ENCODE measurements at places on chromosomes 5 and 9.

- peak; percentile 57 for DNase-seq
Observed at GRCh38 chr9:35757226-35757891, 3.3 kb upstream of the MSMP start.

- DNase-seq, result no peak
Observed at GRCh38 chr5:72324189-72324825, 4.1 kb downstream of the PTCD2 start.

- DNase-seq, result no peak
Observed at GRCh38 chr5:28862860-28863196, 1824.4 kb upstream of the CDH9 start.

DNA sequence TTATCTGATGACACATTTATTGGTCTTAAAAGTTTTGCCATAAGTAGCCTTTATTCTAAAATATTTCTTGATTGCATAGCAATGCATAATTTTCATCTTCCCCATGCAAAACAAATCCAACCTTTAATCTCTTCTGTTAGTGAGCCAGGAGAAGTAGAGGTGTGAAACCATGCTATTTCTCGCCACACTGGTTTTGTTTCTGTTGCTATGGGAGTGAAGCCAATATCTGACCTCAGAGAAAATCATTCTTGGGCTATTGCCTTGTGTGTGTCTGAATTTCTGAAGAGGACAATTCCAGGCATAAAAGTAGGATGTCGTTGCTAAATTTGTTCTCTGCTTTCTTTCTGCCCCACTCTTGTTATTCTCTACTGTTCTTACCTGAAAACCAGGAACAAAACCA lies 183.6 kb downstream of the PTTG1 start:
- no peak for DNase-seq

- DNase-seq, result no peak
Observed at GRCh38 chr5:142780871-142781270, 10.7 kb downstream of the ARHGAP26 start.

DNA sequence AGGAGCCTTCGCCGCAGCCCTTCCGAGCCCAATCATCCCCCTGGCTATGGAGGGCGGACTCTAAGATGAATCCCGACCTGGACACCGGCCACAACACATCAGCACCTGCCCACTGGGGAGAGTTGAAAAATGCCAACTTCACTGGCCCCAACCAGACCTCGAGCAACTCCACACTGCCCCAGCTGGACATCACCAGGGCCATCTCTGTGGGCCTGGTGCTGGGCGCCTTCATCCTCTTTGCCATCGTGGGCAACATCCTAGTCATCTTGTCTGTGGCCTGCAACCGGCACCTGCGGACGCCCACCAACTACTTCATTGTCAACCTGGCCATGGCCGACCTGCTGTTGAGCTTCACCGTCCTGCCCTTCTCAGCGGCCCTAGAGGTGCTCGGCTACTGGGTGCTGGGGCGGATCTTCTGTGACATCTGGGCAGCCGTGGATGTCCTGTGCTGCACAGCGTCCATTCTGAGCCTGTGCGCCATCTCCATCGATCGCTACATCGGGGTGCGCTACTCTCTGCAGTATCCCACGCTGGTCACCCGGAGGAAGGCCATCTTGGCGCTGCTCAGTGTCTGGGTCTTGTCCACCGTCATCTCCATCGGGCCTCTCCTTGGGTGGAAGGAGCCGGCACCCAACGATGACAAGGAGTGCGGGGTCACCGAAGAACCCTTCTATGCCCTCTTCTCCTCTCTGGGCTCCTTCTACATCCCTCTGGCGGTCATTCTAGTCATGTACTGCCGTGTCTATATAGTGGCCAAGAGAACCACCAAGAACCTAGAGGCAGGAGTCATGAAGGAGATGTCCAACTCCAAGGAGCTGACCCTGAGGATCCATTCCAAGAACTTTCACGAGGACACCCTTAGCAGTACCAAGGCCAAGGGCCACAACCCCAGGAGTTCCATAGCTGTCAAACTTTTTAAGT lies 819 bp downstream of the ADRA1B start:
- no peak for DNase-seq

GRCh38 chr5:145579301-145579700 lies 255.8 kb downstream of the PRELID2 start:
- peak; percentile 30 for DNase-seq

- DNase-seq, result no peak
Observed at GRCh38 chr5:54148067-54148845, 162.1 kb downstream of the ARL15 start.

DNA sequence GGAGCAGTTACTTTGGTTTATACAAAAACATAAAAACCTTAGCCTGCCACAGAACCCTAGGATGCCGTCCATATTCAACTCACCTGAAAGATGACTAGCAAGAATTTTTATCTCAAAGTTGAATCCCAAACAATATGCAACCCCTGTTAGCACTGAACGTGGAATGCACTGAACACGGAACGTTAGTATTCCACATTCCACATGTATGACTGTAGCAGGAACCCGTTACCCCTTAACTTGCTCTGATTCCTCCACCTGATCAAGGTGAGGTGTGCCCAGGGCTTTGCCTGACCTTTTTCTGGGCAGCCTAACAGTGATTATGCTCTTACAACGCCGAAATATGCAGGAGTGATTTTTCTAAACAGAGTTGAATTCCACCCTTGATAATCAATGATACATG lies 43.7 kb downstream of the AK8 start:
- no peak for DNase-seq

DNA sequence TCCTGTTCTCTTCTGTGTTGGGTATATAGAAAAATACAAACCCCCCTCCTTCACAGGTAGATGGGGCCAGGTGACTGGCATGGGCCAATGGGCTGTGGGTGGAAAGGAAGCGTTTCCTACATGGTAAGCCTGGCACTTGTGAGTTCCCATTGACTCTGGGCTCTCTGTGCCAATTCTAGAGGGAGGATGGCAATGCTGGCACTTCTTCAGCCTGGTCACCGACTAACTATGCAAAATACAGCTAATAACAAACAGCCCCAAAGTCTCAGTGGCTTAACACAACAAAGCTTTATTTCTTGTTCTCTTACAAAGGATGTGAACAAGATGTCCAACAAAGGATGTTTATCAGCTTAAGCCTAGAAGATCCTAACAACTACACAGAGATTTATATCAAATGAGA lies 258.1 kb downstream of the SYK start:
- DNase-seq, result no peak

DNA sequence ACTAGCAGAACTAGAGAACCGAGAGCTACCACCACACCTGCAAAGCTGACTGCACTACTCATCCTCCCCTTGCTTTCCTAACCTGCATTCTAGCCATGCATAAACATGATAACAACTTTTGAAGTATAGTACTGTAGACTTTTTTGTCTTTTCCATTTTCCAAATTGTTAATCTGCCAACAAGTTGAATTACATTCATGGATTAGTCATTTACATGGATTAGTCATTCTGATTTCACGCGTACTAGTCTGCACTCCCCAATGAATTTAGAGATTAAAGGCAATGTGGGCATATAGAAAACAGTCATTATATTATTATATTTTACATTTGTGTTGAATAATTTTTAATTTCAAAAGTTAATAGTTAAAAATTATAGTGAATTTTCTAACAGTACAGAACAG lies 81.4 kb downstream of the EDIL3 start:
- no peak for DNase-seq

GRCh38 chr5:132302413-132302812 lies 8.2 kb downstream of the SLC22A4 start:
- DNase-seq, result no peak

DNA sequence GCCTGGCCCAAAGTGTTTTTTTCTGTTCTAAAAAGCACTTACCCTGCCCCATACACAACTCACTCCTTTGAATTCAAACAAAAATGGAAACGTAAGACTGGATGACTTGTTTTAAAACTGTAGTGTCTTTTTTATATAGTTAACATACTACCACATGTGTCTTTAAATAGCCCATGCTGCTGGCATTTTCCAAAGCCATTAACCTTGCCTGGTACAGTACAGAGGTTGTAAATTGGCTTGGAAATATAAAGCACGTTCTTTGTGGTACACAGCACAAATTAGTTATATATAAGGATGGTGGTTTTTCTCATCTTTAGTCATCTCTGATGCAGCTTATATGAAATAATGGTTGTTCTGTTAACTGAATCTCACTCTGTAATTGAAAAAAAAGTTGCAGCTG lies 519.7 kb upstream of the ZNF608 start:
- DNase-seq, result no peak

GRCh38 chr5:151880324-151880723 lies 44.3 kb downstream of the GLRA1 start:
- DNase-seq, result no peak

DNA sequence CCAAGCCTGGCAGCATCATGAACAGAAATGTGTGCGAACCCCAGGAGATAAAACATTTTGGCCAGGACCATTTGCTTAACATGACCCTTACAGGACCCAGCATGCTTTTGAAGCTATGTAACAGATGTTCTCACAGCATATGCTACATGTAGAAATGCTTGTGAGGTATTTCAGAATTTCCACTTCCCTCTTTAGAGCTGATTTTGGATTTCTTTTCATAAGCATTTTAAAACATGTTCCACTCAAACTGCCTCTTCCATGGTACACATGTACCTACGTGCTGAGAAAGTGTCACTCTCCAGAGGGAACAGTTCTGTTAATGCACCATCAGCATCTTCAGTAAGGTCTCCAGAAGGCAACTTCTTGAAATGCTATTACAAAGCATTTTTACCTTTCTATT lies 15.7 kb upstream of the TSSK1B start:
- no peak for DNase-seq

GRCh38 chr5:54514291-54514690 lies 3.3 kb upstream of the SNX18 start:
- DNase-seq, result no peak

GRCh38 chr5:180373454-180373853 lies 20.3 kb upstream of the GFPT2 start:
- DNase-seq, result no peak

GRCh38 chr9:36762958-36763357 lies 190.3 kb downstream of the MELK start:
- DNase-seq, result no peak

DNA sequence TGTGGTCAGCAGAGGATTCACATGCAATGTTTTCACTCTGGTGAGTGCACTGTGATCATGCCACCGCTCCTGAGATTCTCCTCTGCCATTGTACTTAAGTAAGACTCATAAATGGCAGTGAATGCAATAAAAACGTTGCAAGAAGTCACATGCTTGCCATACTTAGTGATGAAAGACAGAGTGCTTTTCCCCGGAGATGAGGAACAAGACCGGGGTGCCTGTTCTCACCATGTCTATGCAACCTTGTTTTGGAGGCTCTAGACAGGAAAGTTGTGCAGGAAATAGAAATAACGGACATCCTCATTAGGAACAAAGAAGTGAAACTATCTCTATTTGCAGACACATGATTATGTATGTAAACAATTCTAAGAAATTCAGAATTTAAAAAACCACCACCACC lies 84.7 kb upstream of the IRX2 start:
- DNase-seq, result no peak

GRCh38 chr9:137350696-137351584 lies 48.9 kb upstream of the NRARP start:
- no peak for DNase-seq

DNA sequence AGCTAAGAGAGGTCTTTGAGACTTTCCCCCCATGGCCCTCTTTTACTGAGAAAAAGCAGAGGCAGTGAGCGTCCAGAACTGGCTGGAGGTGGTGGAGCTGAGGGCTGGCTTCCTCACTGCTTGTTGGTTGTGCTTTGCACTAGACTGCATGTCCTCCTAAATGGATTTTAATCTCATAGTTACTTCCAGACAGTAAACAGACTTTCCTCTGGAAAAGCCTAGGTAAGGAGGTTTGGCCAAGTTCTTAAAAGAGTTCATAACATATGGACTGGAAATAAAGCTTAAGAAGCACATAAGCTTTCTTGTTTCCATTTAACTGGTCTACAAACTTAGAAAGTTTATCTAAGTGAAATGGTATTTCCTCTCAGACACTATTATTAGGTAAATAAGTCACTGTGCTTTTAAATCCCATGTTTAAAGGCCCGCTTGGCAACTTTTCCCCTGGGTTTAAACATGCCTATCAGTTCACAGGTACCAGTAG lies 2.0 kb downstream of the ASPN start:
- no peak for DNase-seq

DNA sequence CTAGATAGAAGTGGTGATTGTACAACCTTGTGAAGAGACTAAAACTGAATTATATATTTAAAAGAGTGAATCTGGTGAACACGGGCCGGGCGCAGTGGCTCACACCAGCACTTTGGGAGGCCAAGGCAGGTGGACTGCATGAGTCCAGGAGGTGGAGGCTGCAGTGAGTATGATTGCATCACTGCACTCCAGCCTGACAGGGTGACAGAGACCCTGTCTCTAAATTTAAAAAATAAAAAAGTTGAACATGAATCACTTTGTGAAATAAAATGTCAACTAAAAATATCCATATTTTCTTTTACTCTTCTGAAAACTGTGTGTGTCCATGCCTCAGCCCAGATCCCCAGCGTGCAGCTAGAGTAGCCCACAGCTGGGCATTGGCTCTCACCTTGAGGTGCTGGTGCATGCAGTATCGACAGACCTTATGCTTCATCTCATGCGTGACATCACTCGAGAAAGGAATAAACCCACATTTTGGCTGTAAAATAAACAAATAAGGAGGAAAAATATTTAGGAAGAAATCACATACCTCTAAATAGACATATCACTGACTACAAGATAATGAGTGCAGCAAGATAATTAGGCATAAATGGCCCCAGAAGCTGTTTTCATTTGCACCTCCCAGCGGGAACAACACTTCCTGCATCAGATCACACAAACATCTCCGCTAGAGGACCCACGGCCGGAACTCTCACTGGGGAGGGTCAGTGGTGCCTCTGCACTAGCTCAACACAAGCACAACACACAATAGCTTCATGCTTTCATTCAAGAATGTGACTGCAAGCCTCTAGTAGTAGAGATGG lies 22.1 kb downstream of the IPPK start:
- no peak for DNase-seq

- DNase-seq, result no peak
Observed at GRCh38 chr5:68273717-68274409, 58.3 kb downstream of the PIK3R1 start.

- peak; percentile 3 for DNase-seq
Observed at GRCh38 chr9:92634712-92635605, 35.0 kb downstream of the IPPK start.

GRCh38 chr9:7097785-7098752 lies 340.3 kb downstream of the KDM4C start:
- DNase-seq, result no peak

GRCh38 chr5:180456792-180457191 lies 37.4 kb upstream of the CNOT6 start:
- no peak for DNase-seq

- DNase-seq, result peak; percentile 66
Observed at GRCh38 chr5:109857405-109858031, 167.8 kb downstream of the MAN2A1 start.

DNA sequence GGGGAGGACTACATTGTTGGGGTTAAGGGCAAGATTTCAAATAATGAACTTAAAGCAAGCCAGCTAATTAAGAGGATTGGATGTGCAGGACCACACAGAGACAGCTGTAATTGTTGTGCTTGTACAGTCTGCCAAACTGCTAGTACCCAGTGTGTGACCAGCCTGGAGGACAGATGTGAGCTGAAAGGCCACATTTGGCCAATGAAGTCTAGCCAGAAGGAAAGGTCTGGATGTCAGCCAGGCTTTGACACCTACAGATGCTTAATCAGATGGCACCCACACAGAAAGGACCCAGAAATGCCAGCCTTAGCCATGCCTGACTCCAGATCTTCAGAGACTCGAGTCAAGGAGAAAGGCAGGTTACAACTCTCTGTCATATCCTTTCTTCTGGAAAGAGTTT lies 491.1 kb downstream of the KIF4B start:
- DNase-seq, result no peak

GRCh38 chr9:33099754-33100153 lies 23.3 kb upstream of the SMU1 start:
- DNase-seq, result no peak
